ENCODE measurements at places on chromosomes 2 and 18.

DNA sequence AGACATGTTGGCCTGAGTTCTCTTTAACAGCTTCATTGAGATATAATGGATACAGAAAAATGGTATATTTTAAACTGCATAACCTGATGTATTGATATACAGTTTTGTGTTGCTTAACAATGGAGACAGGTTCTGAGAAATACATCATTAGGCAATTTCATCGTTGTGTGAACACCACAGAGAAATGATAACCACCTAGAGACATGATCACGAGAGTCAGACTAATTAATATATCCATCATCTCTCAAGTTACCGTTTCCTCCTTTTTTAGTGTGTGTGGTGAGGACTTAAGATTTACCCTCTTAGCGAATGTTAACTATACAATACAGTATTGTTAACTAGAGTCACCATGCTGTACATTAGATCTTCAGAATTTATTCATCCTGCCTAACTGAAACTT, 178.1 kb downstream of the FMNL2 start:
- no peak for DNase-seq

DNA sequence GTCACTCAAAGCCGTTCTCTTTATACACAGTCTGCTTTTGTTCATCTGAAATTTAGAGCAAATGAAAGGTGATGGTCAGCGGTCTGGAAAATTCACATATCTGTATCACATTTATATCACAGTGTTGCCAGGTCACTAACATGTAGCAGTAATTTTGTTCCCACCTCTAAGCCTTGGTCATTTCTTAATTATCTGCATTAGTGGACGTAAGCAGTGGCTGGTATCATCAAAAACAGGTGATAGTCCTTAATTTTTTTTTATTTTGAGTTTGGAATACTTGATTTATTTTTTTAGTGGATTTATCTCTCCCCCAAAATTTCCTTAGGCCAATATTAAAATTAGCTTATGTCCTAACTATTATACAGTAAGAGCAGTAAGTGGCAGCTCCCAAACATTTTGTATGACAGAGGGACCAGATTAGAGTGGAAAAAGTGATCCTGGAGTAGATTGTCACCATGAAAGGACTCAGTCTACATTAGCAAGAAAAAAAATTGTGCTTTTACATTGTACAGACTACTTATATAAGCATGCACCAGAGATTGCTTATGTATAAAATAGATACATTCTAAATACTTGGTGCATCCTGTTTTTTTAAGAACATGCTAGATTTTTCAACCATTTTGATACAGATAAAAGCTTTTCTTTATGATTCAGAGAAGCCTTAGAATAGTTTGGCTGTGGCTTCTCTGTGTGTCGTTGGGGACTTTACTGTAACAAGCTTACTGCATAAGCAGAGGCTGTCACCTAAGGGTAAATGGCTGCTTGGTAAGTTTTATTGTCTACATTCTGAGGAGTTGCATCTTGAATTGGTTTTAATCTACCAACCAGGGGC, 65.0 kb downstream of the MAPRE2 start:
- DNase-seq, result no peak

- no peak for DNase-seq
Measured at GRCh38 chr2:50782543-50782942, 249.4 kb downstream of the NRXN1 start.

DNA sequence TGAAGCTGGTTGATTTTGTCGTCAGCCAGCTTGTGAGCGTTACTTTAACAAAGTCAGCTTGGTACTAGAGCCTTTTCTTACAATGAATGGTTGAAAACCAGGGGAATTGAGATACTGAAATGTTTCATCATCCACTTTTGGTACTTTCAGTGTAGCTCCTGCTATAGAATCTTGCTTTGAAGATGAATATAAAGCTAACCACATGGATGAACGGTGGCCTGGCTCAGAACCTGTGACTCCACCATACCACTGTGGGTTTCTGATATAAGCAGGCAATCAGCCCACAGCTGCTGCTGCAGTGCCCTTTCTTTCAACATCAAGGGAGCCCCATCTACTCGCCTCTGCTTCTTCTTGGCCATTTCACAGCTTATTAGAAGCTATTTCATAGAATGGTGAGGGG, 53.2 kb upstream of the GPR45 start:
- no peak for DNase-seq

GRCh38 chr2:168685600-168686451, 116.6 kb upstream of the NOSTRIN start:
- no peak for DNase-seq

- peak; percentile 4 for DNase-seq
Measured at GRCh38 chr2:58569475-58570185, 328.5 kb upstream of the FANCL start.

DNA sequence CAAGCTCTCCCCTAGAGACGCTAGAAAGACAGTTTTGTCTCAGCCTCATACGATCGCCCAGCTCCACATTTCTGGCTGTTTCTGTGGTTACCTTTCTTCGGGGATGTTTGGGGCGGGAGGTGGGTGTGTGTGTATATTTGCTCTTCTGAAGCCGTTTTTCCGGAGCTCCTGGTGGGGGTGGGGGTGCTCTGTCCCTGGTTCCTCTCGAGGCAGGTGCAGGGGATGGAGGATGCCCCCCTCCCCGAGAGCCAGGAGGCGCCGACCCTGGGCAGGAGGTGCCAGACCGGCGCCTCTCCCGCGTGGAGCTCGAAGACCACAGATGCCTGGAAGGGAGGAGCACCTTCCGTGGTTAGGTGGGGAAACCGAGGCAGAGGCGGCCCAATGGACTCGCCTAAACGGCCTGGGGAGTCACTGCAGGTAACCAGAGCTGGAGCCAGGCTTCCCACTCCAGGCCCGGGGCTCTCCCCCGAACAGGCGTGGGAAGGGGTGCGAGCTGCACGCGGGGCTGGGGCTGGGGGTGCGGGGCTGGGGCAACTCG, 694 bp upstream of the HPCAL1 start:
- no peak for DNase-seq

GRCh38 chr2:121635371-121635770, 13.9 kb downstream of the CLASP1 start:
- DNase-seq, result peak; percentile 21

DNA sequence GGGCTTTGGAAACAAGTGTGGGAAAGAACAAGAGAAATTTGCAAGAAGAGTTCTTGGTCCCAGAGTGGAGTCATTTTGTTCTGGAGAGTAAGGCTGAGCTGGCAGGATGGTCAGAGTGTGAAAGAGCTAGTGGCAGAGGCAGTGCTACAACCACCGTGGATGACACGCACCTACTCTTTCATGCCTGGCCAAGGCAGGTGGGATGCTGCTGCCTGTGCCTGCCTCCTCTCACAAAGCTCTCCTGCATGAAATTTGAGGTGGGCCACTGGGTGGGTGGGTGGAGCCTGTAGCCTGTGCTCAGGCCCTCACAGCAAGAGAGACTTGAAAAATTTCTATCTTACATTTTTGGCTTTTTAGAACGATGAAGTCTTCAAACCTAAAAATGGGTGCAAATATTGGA, 9.4 kb upstream of the INO80C start:
- DNase-seq, result no peak

- DNase-seq, result peak; percentile 95
Measured at GRCh38 chr2:188984680-188985079, 10.5 kb downstream of the COL3A1 start.

- peak; percentile 92 for DNase-seq
Measured at GRCh38 chr2:237932731-237933131, 34.1 kb upstream of the UBE2F start.

DNA sequence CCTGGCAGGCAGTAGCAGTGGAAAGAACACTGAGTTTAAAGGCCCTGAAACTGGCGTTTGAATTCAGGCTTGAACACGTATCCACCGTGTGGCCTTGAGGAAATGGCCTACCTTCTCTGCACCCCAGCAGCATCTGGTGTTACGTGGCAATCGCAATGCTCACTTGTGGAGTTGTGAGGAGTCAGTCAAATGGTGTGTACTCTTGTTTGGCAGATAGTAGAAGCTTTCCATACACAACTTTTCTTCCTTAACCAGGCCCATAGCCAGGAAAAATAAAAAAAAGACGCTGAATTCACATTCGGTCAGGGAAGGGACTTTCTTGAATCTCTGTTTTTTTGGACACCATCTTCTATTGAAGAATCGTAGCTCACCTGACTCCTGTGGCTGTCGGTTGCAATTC, 1101.5 kb upstream of the KLHL29 start:
- no peak for DNase-seq

GRCh38 chr2:107374249-107374648, 452.4 kb upstream of the RGPD4 start:
- DNase-seq, result no peak

DNA sequence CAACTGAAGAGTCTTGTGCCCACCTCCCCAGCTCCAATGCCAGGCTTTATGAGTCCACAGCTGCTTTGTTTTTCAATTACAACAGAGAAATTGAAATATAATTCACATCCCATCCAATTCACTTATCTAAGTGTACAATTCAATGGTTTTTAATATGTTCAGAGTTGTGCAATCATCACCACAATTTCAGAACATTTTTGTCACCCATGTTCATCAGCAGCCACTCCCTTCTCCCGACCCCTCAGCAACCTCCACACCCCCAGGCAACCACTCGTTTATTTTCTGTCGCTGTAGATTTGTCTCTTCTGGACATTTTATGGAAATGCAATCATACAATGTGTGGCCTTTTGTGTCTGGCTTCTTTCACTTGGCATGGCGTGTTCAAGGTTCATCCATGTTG, 23.3 kb downstream of the INHBB start:
- DNase-seq, result no peak

DNA sequence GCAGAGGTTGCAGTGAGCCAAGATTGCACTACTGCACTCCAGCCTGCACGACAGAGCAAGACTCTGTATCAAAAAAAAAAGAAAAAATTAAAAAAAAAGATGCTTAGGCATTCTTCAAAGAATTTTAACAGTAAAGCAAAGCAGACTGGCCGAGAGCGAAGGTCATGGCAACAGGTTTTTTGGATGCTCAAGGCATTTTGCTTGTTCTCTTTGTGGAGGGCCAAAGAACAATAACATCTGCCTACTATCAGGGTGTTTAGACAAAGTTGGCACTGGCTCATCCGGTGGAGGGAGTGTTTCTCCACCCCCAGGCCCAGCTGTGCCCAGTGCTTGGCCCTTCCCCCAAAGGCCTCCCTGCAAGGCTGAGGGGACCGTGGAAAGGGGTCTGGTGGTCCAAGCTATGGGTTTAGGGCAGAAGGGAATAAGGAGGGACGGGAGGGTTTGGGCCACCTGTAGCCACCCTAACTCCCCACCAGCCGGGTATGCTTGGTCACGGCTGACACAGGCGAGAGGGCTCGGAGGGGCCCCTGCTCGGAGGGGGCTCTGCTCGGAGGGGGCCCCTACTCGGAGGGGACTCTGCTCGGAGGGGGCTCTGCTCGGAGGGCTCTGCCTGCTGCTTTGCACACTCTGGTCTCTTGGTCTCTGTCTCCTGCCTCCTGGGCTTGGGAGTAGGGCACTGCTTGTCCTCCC, 26.7 kb upstream of the ALLC start:
- DNase-seq, result no peak

- DNase-seq, result no peak
Measured at GRCh38 chr2:49306925-49307324, 152.6 kb upstream of the FSHR start.

DNA sequence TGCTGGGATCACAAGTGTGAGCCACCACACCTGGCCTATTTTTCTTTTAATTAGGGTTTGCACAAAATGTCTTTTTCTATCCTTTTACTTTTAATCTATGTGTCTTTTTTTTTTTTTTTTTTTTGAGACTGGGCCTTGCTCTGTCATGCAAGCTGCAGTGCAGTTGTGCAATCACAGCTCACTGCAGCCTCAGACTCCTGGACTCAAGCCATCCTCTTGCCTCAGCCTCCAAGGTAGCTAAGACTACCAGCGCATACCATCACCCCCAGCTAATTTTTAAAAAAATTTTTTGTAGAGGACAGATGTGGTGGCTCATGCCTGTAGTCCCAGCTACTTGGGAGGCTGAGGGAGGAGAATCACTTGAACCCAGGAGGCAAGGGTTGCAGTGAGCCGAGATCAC, 27.1 kb downstream of the ADCY3 start:
- peak; percentile 57 for DNase-seq

DNA sequence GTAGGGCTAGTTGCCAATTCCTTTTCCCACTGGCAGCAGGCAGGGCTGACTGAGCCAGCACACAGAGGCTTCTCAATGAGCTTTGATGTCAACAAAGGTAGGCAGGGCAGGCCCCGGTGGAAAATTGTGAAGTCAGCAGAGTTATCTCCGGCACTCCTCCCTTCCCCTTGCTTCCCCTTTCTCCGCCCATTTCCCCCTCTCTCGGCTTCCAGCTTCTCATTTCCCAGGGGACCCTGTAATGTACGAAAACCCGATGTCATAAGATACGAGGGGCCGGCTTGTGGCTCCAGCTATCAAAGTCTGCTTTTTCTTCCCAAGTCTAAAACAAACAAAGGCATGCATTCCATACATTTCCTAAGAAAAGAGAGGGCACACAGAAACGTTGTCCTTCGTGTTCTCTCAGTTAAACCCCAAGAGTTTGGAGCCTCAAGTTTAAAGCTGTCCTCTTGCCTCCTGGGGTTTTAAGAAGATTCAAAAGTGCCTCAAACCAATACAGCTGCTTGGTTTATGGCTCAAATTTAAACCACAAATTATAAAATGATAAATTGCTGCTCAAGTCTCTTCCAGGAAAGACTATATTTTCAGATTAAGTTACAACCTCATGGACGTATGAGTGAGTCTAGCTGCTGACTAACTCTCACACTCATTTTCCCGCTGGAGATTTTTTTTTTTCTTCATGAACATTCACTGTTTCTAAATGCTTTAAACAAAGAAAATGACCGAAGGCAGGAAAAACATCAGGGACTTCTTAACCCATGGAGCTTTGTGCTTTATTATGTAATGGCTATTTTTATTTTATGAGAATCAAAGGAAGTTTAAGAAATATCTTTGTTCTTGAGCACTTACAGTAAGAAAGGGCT, 27.2 kb upstream of the EML4 start:
- peak; percentile 87 for DNase-seq

GRCh38 chr18:36381075-36381474, 83.6 kb downstream of the FHOD3 start:
- peak; percentile 68 for DNase-seq

DNA sequence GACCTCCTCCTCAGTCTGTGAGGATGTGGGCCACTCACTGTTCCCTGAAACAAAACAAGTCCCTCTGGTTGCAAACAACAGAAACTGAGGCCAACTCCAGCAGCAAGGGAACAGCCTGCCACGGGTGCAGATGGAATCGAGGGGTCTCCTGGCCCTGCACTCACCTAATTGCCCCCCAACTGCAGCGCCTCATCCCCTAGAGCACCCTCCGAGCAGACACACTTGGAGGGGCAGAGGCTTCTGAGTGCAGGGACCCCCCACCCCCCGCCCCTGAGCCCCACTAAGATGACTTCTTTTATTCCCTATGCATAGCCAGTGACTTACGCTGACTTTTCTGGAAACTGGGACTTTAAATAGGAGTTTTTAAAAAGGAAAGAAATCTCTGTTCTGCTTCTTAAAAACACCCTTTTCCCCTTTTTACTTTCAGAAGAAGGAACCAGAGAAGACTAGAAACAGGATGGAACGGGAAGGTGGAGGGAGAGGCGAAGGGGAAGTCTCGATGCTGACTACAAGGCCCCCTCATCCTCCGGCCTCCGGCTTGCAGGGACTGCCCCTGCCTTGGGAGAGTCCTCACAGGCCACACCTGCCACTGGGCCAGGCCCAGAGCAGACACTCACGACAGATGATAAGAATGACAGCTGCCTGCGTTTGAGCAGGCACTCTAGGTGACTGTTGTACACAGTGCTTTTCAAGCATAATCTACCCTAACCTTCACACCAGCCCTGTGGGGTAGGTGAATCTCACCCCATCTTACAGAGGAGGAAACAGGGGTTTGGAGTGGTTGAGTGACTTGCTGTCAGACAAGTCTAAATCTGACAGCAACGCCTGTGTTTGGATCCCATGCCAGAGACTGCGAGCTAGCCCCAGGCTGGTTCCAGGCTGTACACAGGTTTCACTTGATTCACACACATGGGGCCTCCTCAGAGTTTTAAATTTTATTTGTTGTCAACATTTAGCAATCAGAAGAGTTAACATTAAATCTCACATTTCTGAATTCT, 28.2 kb upstream of the BIN1 start:
- DNase-seq, result no peak

All from AG10803 (cell line).